Spinal cord (tissue), 10 donors: ENCODE measurements at places on chromosomes 13 and 19.

DNA sequence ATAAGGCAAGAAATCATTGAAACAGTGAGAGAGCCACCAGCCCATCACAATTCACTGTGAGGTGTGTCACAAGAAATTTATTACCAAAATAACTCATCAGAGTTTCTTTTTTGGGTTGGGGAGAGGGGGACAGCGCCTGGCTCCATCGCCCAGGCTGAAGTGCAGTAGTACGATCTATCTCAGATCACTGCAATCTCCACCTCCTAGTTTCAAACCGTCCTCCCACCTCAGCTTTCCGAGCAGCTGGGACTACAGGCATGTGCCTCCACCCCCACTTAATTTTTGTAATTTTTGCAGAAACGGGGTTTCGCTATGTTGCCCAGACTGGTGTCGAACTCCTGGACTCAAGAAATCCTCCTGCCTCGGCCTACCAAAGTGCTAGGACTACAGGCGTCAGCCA is 3.6 kb downstream of the IFNL1 start:
- H3K36me3 ChIP-seq, result peaks cover 2% of the 10 kb centered on the region
- H3K4me3 ChIP-seq, result no peak overlapping the region
- H3K27ac ChIP-seq, result no peak overlapping the region
- no peak for DNase-seq
- no peaks in the 10 kb centered on the region for H3K4me1 ChIP-seq

DNA sequence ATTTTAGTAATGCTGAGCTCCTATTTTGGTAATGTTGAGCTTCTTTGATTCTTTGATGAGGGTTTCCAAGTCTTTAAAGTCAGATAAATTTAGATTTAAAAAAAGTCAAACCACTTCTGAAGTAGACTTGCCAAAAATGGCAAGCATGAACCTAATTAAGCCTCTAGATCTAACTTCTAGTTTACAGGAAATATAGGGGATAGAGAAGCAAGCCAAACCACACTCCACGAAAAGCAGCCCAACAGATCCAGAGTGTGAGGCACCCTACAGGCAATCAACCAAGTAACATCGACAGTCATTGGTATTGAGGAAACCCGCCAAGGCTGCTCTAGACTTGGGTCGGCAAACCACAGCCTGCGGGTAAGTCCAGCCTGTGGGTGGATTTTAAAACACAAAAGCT is 3.7 kb downstream of the GGACT start:
- no peak overlapping the region for H3K4me3 ChIP-seq
- peak; percentile 37 for DNase-seq
- H3K27ac ChIP-seq, result no peak overlapping the region
- H3K4me1 ChIP-seq, result peaks cover 5% of the 10 kb centered on the region
- H3K27me3 ChIP-seq, result no peaks in the 10 kb centered on the region

- H3K4me1 ChIP-seq, result no peaks in the 10 kb centered on the region
- no peaks in the 10 kb centered on the region for H3K27me3 ChIP-seq
- H3K4me3 ChIP-seq, result no peak overlapping the region
- H3K27ac ChIP-seq, result no peak overlapping the region
Observed at GRCh38 chr19:6963244-6963852, 57.9 kb downstream of the MBD3L2B start.

- H3K27me3 ChIP-seq, result peaks cover 3% of the 10 kb centered on the region
- no peak overlapping the region for H3K4me3 ChIP-seq
- no peak for DNase-seq
- no peaks in the 10 kb centered on the region for H3K4me1 ChIP-seq
- no peaks in the 10 kb centered on the region for H3K36me3 ChIP-seq
Observed at GRCh38 chr13:23915308-23915707, 18.0 kb upstream of the C1QTNF9B start.

DNA sequence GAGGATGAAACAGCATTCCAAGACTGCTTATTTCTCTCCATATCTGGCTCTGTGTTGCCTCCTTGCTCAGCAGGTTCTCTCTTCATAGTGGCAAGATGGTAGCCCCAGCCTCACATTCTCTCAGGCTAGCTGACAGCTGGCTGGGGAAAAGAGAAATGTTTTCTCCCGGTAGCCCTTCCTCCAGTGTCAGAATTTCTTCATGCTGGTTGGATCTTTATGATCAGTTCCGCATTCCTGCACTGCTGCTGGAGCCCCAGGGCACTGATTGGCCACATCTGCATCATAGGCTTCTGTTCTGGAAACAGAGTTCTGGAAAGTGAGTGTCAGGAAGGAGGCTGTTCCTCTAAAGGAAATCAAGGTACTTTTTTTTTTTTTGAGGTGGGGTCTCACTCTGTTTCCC is 24.6 kb downstream of the POP4 start:
- H3K4me3 ChIP-seq, result no peak overlapping the region
- DNase-seq, result no peak
- H3K36me3 ChIP-seq, result no peaks in the 10 kb centered on the region
- H3K27me3 ChIP-seq, result no peaks in the 10 kb centered on the region

- DNase-seq, result peak; percentile 63
- peaks cover 27% of the 10 kb centered on the region for H3K27me3 ChIP-seq
- H3K36me3 ChIP-seq, result no peaks in the 10 kb centered on the region
- peaks cover 24% of the 10 kb centered on the region for H3K4me1 ChIP-seq
Observed at GRCh38 chr13:40664350-40665125, 1.9 kb downstream of the FOXO1 start.

DNA sequence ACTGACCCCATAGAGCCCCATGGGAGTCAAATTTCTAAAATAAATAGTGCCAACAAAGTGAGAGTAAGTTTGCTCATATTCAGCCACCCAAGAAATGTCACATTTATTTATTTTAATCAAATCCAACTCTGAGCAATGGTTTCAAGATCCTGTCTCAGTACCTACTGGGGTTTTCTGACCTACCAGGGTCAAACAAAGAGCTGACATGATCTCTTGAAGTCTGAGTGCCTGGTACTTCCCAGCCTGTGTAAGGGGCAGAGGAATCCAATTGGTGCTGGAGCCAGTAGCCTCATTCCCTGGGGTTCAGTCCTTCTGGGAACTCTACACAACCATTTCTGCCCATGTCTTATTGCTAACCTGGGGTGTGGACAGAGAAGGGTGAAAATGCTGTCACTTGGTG is 104.6 kb upstream of the SERP2 start:
- H3K4me1 ChIP-seq, result peaks cover 10% of the 10 kb centered on the region
- no peak for DNase-seq
- no peak overlapping the region for H3K4me3 ChIP-seq
- H3K36me3 ChIP-seq, result no peaks in the 10 kb centered on the region
- no peak overlapping the region for H3K27ac ChIP-seq

DNA sequence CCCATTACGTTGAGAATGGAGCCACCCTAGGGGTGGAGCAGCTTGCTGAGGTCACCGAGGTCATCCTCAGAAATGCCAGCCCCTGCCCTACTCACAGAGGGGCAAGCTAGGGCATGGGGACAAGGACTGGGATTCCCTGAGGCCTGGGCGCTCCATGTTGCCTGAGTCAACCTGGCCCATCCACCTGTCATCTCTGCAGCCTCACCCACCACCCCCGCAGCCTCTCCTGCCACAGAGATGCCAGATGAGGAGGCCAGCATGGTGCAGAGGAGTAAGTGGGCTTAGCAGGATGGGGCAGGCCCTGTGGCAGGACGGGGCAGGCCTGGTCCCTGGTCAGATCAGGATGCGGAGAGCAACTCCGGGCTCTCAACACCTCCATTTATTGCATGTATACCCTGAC is 9.5 kb downstream of the NKPD1 start:
- peaks cover 35% of the 10 kb centered on the region for H3K27me3 ChIP-seq
- H3K4me1 ChIP-seq, result peaks cover 40% of the 10 kb centered on the region
- peaks cover 38% of the 10 kb centered on the region for H3K36me3 ChIP-seq
- H3K4me3 ChIP-seq, result no peak overlapping the region

- DNase-seq, result no peak
- no peaks in the 10 kb centered on the region for H3K4me1 ChIP-seq
- no peak overlapping the region for H3K4me3 ChIP-seq
- H3K27me3 ChIP-seq, result no peaks in the 10 kb centered on the region
- H3K27ac ChIP-seq, result no peak overlapping the region
Observed at GRCh38 chr19:41203371-41203770, 10.4 kb downstream of the CYP2S1 start.

- H3K27me3 ChIP-seq, result no peaks in the 10 kb centered on the region
- H3K27ac ChIP-seq, result no peak overlapping the region
- no peak for DNase-seq
- H3K4me1 ChIP-seq, result no peaks in the 10 kb centered on the region
Observed at GRCh38 chr19:13923194-13923987, 14.8 kb downstream of the PODNL1 start.

DNA sequence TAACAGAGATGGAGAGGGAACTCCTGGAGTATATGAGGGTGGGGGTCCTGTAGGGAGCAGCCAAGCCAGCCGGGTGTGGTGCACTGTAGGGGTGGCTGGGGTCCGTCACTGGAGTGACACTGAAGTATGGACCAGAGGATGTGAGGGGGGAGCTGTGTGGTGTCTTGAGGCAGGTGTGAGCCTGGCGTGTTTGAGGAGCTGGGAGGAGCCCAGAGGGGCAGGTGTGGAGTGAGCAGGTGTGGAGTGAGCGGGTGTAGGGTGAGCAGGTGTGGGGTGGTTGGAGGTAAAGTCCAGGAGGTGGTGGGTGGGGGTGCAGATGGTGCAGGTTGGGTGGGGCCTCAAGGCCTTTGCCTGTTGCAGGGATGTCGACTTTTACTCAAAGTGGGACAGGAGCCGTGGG is 5.9 kb downstream of the B3GNT8 start:
- H3K4me1 ChIP-seq, result no peaks in the 10 kb centered on the region
- H3K27ac ChIP-seq, result no peak overlapping the region
- peaks cover 96% of the 10 kb centered on the region for H3K36me3 ChIP-seq

GRCh38 chr19:41876847-41877832 is at the start of gene CD79A:
Gene CD79A (plus strand): TSS chr19:41877279. CDS start chr19:41877305, 26 bp downstream.
- H3K27me3 ChIP-seq, result peaks cover 3% of the 10 kb centered on the region
- peaks cover 3% of the 10 kb centered on the region for H3K4me1 ChIP-seq
- no peak within 1 kb of the TSS for H3K27ac ChIP-seq
- H3K4me3 ChIP-seq, result no peak within 1 kb of the TSS
- no peak for DNase-seq

- no peak overlapping the region for H3K4me3 ChIP-seq
- H3K27ac ChIP-seq, result no peak overlapping the region
- H3K36me3 ChIP-seq, result peaks cover 86% of the 10 kb centered on the region
- peaks cover 30% of the 10 kb centered on the region for H3K4me1 ChIP-seq
- no peaks in the 10 kb centered on the region for H3K27me3 ChIP-seq
Observed at GRCh38 chr19:1231729-1232637, 5.8 kb downstream of the CBARP start.

DNA sequence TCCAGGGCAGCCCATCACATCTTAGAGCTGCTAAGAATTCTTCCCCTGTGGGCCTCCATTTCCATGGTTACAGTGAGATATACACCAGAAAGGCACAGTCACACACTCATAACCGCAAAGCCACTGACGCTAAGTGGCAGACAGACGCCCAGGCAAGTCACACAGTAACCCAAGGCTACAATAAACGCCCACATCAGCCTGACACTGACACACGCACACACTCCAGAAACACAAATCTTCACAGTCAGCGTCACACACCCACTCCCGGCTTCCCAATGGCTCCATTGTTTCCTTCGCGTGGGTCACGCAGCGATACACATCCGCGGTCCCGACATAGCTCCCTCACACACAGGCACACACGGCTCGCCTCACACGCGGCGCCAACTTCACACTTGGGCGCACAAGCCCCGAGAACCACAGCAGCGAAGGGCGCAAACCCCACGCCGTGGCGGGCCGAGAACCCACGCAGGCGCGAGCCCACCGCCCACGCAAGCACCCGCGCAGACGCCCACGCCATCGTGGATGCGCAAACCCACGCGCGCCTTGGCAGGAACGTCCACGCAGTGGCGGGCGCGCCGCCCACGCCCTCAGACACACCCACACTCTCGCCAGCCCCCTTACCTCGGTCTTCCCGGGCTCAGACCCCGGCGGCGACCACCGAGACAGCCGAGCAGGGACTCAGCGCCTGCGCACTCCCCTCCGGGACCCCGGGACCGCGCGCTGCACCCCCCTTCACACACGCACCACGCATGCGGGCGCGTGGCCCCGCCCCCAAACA is at the start of gene ZNF667:
Gene ZNF667 (minus strand): TSS at position 695 of the 778 bp plus-strand sequence. CDS start 14,975 bp downstream, outside the sequence.
- peak; percentile 28 for DNase-seq
- peak within 1 kb of the TSS; percentile 61 for H3K4me3 ChIP-seq
- H3K27me3 ChIP-seq, result no peaks in the 10 kb centered on the region
- peaks cover 2% of the 10 kb centered on the region for H3K36me3 ChIP-seq

DNA sequence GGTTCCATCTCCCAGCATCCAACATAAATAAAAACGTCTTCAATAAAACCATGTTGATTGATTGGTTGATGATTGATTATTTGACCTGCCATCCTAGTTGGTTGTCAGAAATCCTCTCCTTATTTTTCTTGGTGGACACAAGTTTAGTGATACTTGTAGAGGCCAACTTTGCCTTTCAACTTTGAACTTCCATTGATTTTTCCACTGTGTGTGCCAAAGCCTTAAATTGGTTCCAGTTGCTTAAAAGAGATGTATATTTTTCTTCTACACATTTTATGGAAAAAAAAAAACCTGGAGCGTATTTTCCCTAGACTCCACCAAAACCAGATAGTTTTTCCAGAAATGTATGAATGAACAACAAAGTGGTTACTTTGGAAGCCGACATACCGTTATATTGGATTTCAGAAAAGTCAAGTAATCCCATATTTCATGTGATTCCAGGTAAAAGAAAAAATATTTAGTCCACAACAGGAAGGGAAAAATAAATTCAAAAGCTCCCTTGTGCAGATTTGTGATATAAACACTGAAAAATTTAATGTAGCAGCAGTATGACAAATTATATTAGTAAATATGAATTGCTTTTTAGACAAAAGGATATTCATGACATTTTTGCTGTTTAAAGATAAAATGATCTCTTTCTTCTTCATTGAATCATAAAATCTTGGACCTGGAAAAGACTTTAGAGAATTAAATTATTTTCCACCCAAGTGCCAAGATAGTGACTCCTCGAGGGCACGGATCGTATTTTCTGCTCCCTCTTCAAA is 85.2 kb downstream of the MBNL2 start:
- DNase-seq, result no peak
- H3K4me1 ChIP-seq, result peaks cover 12% of the 10 kb centered on the region

DNA sequence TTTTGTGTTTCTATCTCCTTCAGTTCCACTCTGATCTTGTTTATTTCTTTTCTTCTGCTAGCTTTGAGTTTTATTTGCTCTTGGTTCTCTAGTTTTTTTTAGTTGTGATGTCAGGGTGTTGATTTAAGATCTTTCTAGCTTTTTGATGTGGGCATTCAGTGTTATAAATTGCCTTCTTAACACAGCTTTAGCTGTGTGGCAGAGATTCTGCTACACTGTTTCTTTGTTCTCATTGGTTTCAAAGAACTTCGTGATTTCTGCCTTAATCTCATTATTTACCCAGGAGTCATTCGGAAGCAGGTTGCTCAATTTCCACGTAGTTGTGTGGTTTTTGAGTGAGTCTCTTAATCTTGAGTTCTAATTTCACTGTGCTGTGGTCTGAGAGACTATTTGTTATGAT is 251.7 kb upstream of the HTR2A start:
- DNase-seq, result no peak
- H3K27ac ChIP-seq, result no peak overlapping the region
- H3K4me1 ChIP-seq, result no peaks in the 10 kb centered on the region
- H3K27me3 ChIP-seq, result no peaks in the 10 kb centered on the region
- no peaks in the 10 kb centered on the region for H3K36me3 ChIP-seq
- no peak overlapping the region for H3K4me3 ChIP-seq
